Mucosa of descending colon (tissue), 3 donors: ENCODE measurements at places on chromosomes 16 and 17. TPM values are rescaled to one million over a fixed set of nuclear protein-coding genes. Genes with fewer than 3 reads are reported as not detected.

The MYLK3 gene
- 0.41 TPM for total RNA-seq

- no peak for DNase-seq
These were observed 193.4 kb upstream of the CPHXL start for GRCh38 chr16:75919664-75920063.

The TRPV3 gene
- 17.8 TPM for total RNA-seq

The CBX2 gene
- total RNA-seq: 0.76 TPM

The TPSB2 gene
- total RNA-seq: 3.7 TPM

GRCh38 chr16:89001117-89002027 lies 24.4 kb upstream of the CBFA2T3 start:
- no peak for DNase-seq

DNA sequence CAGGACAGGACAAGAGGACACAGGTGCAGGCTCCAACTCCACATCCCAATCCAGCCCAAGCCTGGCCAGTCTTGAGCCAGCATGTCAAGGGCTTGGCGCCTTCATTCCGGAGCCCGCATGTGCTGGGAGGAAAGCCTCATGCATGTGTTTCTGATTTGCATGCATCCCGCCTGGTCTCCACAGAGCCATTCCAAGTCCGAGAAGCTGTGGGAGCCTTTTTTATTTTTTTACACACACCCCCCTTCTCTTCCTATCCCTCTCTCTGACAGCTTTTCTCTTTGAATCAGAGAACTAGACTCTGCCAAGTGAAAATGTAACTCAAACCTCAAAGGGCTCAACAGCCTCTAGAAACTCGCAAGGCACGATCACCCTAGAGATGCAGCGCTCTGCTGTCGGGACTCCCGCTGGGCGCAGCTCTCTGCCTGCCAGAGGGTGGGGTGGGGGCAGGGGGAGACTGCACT lies 45.1 kb downstream of the NOG start:
- no peak for DNase-seq

DNA sequence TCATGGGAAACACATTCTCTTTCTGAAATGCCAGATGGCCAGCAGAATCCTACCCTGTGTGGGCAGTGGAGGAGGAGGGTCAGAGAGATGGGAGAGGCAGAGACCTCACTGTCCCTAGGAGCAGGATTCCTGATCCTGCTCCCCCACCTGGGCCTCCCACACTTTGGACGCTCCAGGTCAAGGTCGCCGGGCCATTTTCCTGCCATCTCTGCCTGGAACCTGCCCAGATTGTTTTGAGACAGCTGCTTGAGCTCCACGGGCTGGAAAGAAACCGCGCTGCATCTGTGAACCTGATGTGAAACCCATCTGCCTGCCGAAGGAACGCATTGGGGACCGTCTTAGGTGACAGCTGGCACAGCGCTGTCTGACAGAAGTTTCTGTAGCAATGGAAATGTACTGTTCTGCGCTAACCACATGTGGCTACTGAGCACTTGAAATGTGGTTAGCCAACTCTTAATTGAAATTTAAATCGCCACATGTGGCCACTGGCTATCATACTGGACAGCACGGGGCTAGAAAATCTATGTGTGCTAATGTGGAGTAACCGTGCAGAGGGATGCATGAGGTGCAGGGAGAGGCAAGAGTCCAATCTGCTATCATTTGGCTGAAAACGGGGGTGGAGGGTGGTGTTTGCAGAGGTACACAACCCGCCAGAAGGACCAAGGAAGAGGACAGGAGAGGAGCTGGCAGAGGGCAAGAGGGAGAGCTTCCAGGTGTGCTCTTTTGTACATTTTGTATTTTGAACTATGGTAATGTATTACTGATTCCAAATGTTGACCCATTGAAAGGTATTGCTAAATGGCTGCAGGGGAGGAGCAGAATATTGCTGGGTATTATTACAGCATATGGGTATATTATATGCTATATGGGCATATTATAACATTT lies 15.4 kb upstream of the NUBP1 start:
- DNase-seq: no peak

- no peak for DNase-seq
These were observed 65.8 kb upstream of the NACA2 start for GRCh38 chr17:61656721-61657217.

DNA sequence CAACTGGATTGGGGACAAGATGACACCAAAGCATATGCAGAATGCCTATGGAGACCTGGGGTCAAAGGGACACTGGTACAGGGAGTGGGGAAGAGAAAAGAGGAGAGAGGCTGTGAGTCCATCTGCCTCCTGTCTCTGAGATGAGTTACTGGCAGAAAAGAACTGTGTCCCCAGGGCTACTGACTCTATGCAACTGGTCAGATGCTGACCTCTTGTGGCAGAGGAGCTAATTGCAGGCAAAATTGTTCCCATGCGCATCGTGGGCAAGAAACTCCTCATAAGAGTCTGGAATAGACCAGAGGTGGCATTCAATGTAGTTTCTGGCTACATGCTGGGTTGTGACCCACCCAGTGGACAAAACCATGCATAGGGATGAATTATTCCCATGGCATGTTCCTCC lies 26.1 kb upstream of the MLKL start:
- DNase-seq: no peak

GRCh38 chr16:9261376-9261775 lies 169.9 kb downstream of the HAPSTR1 start:
- DNase-seq: no peak

The CX3CL1 gene
- 10.5 TPM for total RNA-seq

DNA sequence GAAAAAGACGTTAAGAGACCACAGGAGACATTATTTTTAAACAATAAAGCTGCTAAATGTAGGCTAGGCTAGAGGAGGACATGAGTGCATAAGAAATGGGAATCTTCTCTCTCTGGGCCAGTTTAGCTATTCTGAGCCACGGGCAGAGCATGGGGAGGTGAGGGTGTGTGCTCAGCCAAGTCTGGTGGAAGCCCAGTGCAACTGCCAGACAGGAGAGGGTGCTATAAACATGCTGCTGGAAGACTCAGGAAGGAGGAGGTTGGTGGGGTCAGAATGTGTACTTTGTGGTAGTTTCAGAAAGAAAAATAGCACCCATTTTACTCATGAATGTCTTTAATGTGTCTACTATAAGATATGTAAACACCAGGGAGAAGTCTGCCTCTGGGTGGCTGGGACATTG lies 5.9 kb upstream of the SDK2 start:
- DNase-seq: no peak

The KRT33A gene
- total RNA-seq: not detected

DNA sequence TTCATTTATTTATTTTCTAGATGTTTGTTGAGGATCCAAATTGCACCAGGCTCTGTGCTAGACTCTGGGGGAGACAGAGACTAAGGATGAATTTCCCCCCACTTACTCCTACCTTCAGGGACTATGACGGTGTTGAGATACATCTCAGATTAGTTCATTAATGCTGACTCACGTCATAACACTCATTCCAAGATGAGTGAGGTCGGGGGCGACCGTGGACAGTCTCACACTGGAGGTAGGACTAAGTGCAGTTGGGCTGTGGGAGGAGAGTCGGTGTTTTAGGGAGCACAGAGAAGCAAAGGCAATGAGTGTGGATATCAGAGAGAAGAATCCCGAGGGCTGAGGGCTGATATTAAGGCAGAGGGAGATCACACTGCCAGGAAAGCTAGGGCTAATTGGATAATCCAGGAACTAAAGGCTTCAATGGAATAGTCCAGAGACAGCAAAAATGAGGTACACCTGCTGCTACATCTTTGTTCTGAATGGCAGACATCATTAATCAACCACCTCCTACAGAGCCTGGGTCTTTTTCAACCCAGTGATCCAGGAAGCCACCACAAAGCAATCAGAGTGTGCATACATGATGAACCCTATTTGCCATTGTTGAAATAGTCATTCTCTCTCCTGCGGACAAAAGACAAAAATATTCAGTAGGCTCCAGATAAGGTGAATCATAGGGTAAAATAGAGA lies 38.6 kb upstream of the CACNG4 start:
- DNase-seq: no peak

DNA sequence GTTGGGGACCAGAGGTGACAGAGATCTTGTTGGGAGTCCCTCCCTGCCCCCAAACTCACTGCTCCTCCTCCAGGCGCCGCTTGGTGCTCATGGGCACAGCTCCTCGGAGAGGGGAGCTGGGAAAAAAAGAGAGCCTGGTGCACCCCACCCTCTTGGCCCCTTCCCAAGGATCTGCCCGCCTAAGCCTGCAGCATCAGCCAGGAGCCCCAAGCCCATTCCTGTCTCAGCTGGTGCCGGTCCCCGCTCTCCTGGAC lies 400 bp downstream of the HCFC1R1 start:
- DNase-seq: no peak

GRCh38 chr17:69511250-69511649 lies 96.8 kb downstream of the MAP2K6 start:
- DNase-seq: no peak

GRCh38 chr16:81263470-81264220 lies 25.2 kb downstream of the BCO1 start:
- no peak for DNase-seq

The NPIPA5 gene
- 11.0 TPM for total RNA-seq

GRCh38 chr16:11957591-11958395 lies 7.2 kb upstream of the TNFRSF17 start:
- DNase-seq: no peak

GRCh38 chr16:48596326-48596725 lies 13.7 kb downstream of the N4BP1 start:
- no peak for DNase-seq

The CD7 gene
- 10.0 TPM for total RNA-seq

GRCh38 chr16:87326151-87326571 lies 9.0 kb upstream of the C16orf95 start:
- DNase-seq: no peak

The EVI2B gene
- total RNA-seq: 3.3 TPM

The ENGASE gene
- total RNA-seq: 89.6 TPM

- no peak for DNase-seq
These were observed 87.0 kb downstream of the CBLN1 start for GRCh38 chr16:49194537-49195236.

DNA sequence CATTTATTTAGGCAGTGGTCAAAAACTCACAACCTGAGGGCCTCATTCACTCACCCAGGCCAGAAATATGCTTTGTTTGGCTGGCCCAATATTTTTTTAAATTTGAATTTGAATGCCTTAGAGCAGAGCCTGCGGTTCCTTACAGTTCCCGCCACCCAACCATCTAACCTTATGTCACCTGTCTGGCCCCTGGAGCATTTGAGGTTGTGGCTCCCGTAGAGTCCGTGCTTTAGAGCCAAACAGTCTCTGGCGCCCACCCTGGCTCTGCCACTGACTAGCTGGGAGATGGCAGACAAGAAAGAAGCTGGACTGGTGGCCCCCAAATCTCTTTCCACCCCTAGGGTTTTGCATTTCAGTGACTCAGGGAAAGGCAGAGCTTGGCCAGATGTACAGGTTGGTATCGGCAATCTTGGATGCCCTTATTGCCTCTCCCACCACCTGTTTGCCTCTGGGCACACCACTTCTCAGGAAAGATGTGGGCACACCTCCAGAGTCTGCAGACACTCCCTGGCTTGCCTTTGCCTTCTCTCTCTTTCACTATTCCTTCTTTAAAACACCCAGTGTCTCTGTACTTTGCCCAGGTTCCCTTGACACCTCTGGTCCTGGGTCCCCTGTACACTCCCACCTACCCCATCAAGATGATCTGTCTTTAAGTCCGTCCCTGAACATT lies 1.9 kb upstream of the MAP3K14 start:
- peak; percentile 48 for DNase-seq

DNA sequence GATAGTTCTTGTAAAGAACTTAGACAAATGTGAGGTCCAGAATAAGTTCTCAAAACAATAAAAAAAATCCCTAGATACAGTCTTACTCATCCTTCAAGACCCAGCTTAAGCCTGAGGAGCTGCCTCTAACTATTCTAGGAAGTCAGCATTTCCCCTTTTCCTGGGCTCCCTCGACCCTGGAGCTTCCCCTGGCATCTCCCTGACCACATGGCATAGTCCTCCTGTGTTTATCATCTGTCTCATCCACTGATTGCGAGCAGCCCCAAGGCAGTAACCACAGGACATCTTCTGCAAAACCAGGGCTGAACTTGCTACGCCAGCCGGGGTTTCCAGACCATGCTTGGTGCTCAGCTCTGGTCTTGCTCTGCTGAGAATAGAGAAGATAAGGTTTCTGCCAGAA lies 36.7 kb upstream of the NLRP1 start:
- DNase-seq: no peak

DNA sequence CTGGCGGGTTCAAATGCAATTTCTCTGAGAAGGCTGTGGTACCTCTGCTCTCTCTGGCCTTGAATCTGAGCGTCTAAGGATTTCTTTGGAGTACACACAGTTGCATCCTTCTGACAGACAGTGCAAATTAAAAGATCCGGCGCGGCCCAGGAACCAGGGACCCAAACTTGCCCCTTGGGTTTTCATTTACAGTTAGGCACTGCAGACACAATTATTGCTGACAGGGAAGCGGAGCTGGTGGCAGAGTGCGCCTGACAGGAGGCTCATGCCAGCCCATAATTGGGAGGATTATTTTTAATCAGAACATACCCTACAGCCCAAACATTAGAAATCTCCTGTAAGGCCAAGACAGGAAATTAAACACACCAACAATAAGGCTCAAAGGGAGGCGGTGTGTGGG lies 1023.4 kb upstream of the RBFOX1 start:
- DNase-seq: no peak

- no peak for DNase-seq
These were observed 43.7 kb downstream of the MAP2K4 start for GRCh38 chr17:12064395-12064794.

DNA sequence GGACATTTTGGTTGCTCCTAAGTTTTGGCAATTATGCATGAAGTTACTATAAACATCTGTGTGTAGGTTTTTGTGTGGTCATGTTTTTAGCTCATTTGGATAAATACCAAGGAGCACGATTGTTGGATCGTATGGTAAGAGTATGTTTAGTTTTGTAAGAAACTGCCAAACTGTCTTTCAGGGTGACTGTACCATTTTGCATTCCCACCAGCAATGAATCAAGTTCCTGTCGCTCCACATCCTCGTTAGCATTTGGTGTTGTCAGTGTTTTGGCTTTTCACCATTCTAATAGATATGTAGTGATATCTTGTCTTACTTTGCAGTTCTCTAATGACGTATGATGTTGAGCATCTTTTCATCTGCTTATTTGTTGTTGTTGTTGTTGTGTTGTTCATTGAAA lies 20.2 kb downstream of the TENT4B start:
- no peak for DNase-seq

The CCL13 gene
- 1.9 TPM for total RNA-seq

- no peak for DNase-seq
These were observed 154.0 kb upstream of the HSBP1 start for GRCh38 chr16:83653785-83654184.

The CTF1 gene
- 1.1 TPM for total RNA-seq

The PTX4 gene
- total RNA-seq: not detected

GRCh38 chr16:7628981-7629380 lies 296.3 kb downstream of the RBFOX1 start:
- no peak for DNase-seq

GRCh38 chr16:89596957-89597649 lies 16.3 kb upstream of the DPEP1 start:
- no peak for DNase-seq

GRCh38 chr16:49699841-49700175 lies 156.1 kb downstream of the ZNF423 start:
- no peak for DNase-seq

GRCh38 chr17:79027925-79028491 lies 4.0 kb downstream of the C1QTNF1 start:
- no peak for DNase-seq

GRCh38 chr17:29004081-29004692 lies 1.6 kb downstream of the SEZ6 start:
- DNase-seq: no peak

The TMEM88 gene
- total RNA-seq: 3.5 TPM

The CCL16 gene
- not detected for total RNA-seq

- DNase-seq: no peak
These were observed at the start of gene FAM171A2 for GRCh38 chr17:44363613-44364159. Gene FAM171A2, minus strand, starts transcription at chr17:44363853. Its CDS starts 139 bp downstream, at chr17:44363714.

The SPNS2 gene
- 24.5 TPM for total RNA-seq
